ENCODE measurements at places on chromosomes 12 and 14.

GRCh38 chr14:97878206-97878605 lies 1081.0 kb downstream of the VRK1 start:
- DNase-seq, result no peak

GRCh38 chr14:100305324-100306100 lies 732 bp downstream of the SLC25A29 start:
- peak; percentile 32 for DNase-seq

- no peak for DNase-seq
These were observed 37.4 kb downstream of the SPTLC2 start for GRCh38 chr14:77579065-77579464.

DNA sequence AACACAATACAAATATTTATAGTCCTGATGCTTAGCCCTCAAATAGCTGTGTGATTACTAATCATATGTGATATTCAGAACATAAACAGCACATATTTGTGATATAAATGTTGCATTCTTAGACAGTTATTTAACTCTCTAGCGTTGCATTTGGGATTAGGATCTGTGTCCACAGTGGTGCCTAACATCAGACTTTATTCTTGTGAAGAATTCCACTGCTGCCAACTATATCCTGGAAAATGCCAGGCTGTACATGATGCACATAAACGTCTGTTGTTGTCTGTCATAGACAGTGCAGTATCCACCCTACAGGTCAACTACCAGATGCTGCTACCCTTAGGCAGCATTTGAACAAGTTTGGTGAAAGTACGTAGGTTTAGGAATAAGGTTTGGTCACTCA lies 39.0 kb downstream of the SLC38A4 start:
- DNase-seq, result no peak

DNA sequence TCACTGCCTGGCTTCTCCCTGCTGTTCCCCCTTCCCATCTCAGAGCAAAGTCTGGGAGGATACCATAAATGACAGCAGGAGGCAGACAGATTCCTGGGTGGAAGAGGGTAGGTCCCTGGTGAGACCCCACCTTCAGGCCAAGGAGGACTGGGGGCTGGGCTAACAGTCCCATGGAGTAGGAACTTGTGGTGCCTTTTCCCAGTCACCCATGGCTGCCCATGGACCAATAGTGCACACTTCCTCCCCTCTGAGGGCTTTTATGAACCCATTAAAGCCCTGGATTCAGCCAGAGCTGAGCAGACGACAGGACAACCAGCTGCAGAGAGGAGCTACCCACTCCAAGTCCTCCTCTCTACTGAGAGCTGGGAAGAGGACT lies 36.6 kb upstream of the OR5AU1 start:
- no peak for DNase-seq

GRCh38 chr12:112096667-112097066 lies 11.9 kb downstream of the NAA25 start:
- no peak for DNase-seq
